ENCODE measurements at places on chromosomes 11 and 22. TPM values are rescaled to one million over a fixed set of nuclear protein-coding genes. Genes with fewer than 3 reads are reported as not detected.

GRCh38 chr22:17266251-17266971 lies 47.2 kb upstream of the ADA2 start:
- no peak for DNase-seq
- H3K27me3 ChIP-seq = no peaks in the 10 kb centered on the region
- peak overlapping the region; percentile 68 for H3K4me3 ChIP-seq
- peak overlapping the region; percentile 63 for H3K27ac ChIP-seq
- no peaks in the 10 kb centered on the region for H3K36me3 ChIP-seq
- peaks cover 6% of the 10 kb centered on the region for H3K4me1 ChIP-seq

DNA sequence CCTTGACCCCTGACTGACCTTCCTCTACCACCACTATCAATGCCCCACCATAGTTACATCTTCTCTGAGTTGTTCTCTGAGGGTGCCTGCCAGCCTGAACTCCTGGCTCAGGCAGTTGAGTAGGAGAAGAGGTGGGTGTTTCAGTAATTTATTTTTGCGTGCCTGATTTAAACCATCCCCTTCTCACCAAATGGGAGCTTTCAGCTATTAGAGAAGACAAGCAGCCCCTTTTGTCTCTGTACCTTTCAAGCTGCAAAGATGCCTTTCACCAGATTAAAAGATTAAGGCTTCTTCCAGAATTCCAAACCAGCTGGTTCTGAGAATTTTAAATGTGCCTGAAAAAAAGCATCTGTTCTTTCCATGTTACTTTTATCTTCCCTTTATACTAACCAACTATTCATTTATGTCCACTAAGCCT lies 223.8 kb downstream of the FAM76B start:
- peaks cover 7% of the 10 kb centered on the region for H3K27me3 ChIP-seq
- H3K36me3 ChIP-seq = peaks cover 1% of the 10 kb centered on the region
- no peaks in the 10 kb centered on the region for H3K4me1 ChIP-seq
- DNase-seq = no peak
- no peak overlapping the region for H3K4me3 ChIP-seq

DNA sequence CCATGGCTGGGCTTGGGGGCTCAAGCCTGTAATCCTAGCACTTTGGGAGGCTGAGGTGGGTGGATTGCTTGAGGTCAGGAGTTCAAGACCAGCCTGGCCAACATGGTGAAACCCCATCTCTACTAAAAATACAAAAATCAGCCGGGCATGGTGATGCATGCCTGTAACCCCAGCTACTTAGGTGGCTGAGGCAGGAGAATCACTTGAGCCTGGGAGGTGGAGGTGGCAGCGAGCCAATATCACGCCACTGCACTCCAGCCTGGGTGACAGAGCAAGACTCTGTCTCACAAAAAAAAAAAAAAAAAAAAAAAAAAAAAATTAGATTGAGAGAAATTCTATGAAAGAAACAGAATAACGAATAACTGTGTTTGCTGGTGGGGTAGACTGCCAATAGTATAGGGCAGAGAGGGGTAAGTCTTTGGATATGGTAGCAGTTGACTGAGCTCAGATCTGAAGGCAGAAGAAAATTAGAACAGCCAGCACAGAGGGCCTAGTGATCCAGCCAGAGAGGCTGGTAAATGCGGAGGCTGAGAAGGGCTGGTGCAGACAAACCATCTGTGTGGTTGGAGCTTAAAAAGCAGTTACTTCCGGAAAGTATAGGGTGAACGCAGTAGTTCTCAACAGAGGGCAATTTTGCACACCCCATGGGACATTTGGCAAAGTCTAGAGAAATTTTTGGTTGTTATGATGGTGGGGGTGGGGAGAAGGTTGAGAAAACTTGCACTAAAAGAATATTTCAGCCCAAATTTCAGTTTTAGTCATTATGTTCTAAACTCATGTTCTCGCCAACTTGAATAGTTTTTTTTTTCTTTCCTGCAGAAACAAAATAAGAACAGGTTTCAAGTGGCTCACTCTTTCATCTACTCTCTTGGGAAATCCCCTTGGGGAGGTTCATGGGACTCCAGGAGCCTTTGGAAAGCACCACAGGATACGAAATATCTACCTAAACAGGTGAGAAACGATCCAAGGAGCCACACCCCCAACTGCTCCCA lies 1.6 kb upstream of the HORMAD2 start:
- no peak for DNase-seq
- peaks cover 11% of the 10 kb centered on the region for H3K4me1 ChIP-seq
- H3K36me3 ChIP-seq = no peaks in the 10 kb centered on the region
- no peaks in the 10 kb centered on the region for H3K27me3 ChIP-seq

- peak within 1 kb of the TSS; percentile 15 for H3K4me3 ChIP-seq
- H3K27ac ChIP-seq = no peak within 1 kb of the TSS
- no peak for DNase-seq
- H3K4me1 ChIP-seq = peaks cover 3% of the 10 kb centered on the region
These were observed at the start of gene MYO18B for GRCh38 chr22:25741692-25742626. TSS of gene MYO18B (plus strand) at chr22:25742188. CDS start at chr22:25761093, 18,905 bp downstream.

- no peak overlapping the region for H3K4me3 ChIP-seq
- no peaks in the 10 kb centered on the region for H3K27me3 ChIP-seq
- no peaks in the 10 kb centered on the region for H3K4me1 ChIP-seq
- H3K36me3 ChIP-seq = no peaks in the 10 kb centered on the region
- DNase-seq = no peak
- H3K27ac ChIP-seq = no peak overlapping the region
These were observed 599.1 kb upstream of the FAT3 start for GRCh38 chr11:91625495-91625894.

- H3K27ac ChIP-seq = no peak overlapping the region
- no peaks in the 10 kb centered on the region for H3K27me3 ChIP-seq
- H3K4me3 ChIP-seq = no peak overlapping the region
- H3K4me1 ChIP-seq = no peaks in the 10 kb centered on the region
These were observed 151.7 kb downstream of the ADAMTS15 start for GRCh38 chr11:130600139-130600538.

- peaks cover 50% of the 10 kb centered on the region for H3K4me1 ChIP-seq
- DNase-seq = peak; percentile 62
- peak within 1 kb of the TSS; percentile 97 for H3K27ac ChIP-seq
- H3K27me3 ChIP-seq = no peaks in the 10 kb centered on the region
These were observed at the start of gene PITPNM1 for GRCh38 chr11:67504950-67505581. TSS of gene PITPNM1 (minus strand) at chr11:67505363. CDS start at chr11:67504180, 1,183 bp downstream.

- peak overlapping the region; percentile 89 for H3K27ac ChIP-seq
- H3K36me3 ChIP-seq = no peaks in the 10 kb centered on the region
- no peak for DNase-seq
- H3K4me1 ChIP-seq = peaks cover 19% of the 10 kb centered on the region
- no peaks in the 10 kb centered on the region for H3K27me3 ChIP-seq
These were observed 22.9 kb upstream of the MRPL17 start for GRCh38 chr11:6705905-6706535.

DNA sequence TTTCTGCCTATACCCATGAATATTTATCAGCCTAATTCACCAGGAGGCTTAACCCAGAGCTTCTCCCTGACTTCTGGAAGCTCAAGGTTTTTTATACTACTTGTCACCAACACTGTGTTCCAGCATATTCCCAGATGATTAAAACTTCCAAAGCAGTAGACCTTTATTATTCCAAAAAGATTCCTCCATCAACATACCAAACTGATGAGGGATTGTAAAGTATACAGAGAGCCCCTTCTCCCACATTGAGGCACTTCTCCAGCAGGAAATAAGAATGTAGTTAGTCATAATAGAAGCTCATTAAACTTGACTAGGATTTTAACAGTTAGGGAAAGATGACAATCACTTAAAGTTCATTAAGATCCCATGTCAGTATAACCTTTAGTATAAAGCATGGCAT lies 51.4 kb upstream of the CEP126 start:
- H3K36me3 ChIP-seq = no peaks in the 10 kb centered on the region
- no peak overlapping the region for H3K4me3 ChIP-seq
- H3K4me1 ChIP-seq = peaks cover 3% of the 10 kb centered on the region
- no peak for DNase-seq
- H3K27me3 ChIP-seq = peaks cover 22% of the 10 kb centered on the region

GRCh38 chr11:128289048-128289447 lies 298.3 kb downstream of the ETS1 start:
- peak overlapping the region; percentile 57 for H3K4me3 ChIP-seq
- peaks cover 81% of the 10 kb centered on the region for H3K4me1 ChIP-seq
- no peaks in the 10 kb centered on the region for H3K27me3 ChIP-seq

GRCh38 chr11:72798361-72798760 lies 4.5 kb upstream of the STARD10 start:
- peak overlapping the region; percentile 70 for H3K27ac ChIP-seq
- no peaks in the 10 kb centered on the region for H3K27me3 ChIP-seq
- DNase-seq = no peak
- peaks cover 14% of the 10 kb centered on the region for H3K4me1 ChIP-seq
- H3K36me3 ChIP-seq = no peaks in the 10 kb centered on the region

CHST1 gene
- not detected for total RNA-seq

GNAZ gene
- total RNA-seq = 1.4 TPM

FAM180B gene
- 0.47 TPM for total RNA-seq

ROBO4 gene
- not detected for total RNA-seq

PTGDR2 gene
- 0.52 TPM for total RNA-seq

All from T-helper 17 cell (primary cell).